ENCODE measurements at places on chromosomes 11 and 22.

DNA sequence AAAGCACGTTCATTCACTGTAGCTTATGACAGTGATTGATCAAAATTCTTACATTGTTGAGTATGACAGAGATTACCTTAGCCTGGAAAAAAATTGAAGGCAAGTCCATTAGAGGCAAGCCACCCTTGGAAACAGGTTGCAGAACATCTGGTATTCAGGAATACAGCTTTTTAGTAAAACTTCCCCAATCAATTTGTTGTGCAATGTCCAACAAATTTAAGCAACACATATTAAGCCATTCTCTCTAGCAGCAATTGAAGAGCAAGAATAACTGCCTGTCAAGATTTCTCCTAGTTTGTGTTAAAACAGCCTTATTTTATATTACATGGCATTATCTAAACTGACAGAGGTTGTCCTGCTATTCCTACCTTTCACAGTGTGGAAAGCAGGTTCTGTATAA lies 37.0 kb downstream of the BCL2L13 start:
- DNase-seq: no peak

DNA sequence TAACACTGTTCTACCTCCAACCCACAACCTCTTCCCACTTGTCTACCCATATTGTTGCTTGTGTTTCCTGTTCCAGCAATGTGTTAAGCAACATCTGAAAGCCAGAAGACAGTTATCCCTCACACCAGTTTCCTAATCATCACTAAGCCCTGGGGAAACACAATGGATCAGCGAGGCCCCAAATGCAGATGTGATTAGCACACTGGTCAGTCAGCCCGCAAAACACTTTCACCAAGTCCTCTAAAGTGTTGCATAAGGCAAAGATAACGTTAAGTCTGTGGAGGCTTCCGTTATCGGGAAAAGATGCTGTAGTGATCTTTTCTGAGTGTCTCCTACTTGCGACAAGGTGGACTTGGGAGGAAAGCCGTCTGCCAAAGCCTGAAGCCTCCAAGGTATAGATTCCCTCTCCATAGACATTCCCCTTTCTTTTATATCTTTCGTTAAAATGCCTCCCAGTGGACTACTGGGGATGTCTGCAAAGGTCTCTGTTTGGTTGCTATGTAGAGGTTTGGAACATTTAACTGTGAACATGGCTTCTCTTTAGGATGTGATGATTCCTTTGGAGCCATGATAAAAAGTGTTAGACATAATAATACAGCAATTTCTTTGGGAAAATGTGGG lies at the start of gene MS4A3:
MS4A3 (plus strand) TSS at position 317 of the 621 bp plus-strand sequence. CDS start 4,496 bp downstream, outside the sequence.
- DNase-seq: no peak

GRCh38 chr11:81792416-81792815 lies 941.2 kb downstream of the FAM181B start:
- DNase-seq: no peak

DNA sequence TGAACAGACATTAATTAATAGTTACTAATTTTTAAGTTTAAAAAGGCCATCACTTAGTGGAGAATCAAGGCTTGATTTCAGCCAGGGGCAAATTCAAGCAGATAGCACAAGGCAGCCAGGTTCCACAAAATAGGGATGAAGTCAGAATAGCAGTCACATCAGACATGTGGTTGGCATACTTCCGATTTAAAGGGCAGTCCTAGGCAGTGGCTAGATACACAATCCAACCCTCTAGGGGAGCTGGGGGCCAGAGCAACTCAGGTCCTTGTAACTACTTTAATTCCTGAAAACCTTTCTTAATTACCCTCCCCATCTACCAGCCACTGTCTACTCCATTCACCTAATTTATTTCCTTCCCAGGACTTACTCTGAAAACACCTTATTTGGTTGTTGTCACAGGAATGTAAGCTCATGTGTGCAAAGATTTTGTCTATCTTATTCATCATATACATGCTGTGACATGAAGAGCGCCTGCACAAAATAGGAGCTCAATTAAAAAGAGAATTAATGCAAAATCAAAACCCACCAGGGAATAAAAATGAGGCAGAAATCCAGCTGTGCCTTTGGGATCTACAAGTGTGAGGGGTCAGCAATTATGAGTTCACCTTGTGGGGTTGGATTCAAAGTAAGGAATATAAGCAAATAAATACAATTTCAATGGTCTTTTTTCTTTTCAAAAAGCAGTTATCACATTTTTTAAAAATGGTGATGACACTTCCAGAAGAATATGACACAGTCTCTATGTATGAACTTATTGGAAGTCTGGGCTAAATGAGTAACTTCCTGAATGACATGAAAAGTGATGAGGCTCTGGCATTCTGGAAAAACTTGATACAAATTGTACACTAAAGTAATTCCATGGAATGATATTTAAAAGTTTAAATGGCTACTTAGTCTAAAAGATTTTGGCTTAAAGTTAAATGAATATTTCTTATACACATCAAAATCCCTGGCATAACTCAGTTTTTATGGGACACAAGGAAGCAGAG lies 53.8 kb downstream of the COPB1 start:
- DNase-seq: no peak

- DNase-seq: no peak
These were observed 9.6 kb downstream of the CYB561A3 start for GRCh38 chr11:61352038-61352437.

GRCh38 chr11:118202599-118203422 lies 22.0 kb downstream of the JAML start:
- DNase-seq: no peak

GRCh38 chr11:64181506-64182411 lies 4.2 kb upstream of the STIP1 start:
- DNase-seq: peak; percentile 98

- no peak for DNase-seq
These were observed 10.8 kb downstream of the SRRD start for GRCh38 chr22:26494506-26494905.

- no peak for DNase-seq
These were observed 116.0 kb upstream of the TIMP3 start for GRCh38 chr22:32685512-32685911.

DNA sequence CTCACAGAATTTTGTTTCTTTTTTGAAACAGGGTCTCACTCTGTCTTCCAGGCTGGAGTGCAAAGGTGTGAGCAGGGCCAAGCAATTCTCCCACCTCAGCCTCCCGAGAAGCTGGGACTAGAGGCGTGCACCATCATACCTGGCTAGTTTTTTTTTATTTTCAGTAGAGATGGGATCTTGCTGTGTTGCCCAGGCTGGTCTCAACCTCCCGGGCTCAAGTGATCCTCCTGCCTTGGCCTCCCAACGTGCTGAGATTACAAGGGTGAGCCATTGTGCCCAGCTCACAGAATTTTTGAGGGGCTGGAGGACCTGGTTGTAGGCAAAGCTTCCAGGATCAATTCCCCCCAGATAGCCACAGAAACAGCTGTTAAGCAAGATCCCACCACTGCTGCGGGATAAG lies 47.1 kb upstream of the RBFOX2 start:
- no peak for DNase-seq

DNA sequence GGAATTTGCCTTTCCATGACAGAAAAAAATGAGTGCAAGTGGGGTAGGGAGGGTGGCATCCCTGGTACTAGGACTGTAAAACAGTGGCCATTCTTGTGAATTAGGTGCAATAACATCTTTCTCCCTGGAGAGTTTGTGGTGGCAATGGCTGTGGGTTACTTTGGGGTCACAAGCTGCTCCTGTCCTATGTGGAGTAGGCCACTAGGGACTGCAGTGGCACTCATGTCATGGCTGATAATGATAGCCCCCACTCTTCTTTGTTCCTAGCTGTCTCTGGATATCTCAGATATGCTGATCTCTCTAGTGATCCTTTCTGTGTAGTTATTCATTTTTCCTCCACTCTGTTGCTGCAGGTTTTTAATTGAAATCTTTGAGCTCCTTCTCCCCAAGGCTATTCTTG lies 270.5 kb upstream of the CHORDC1 start:
- DNase-seq: no peak

- DNase-seq: no peak
These were observed 15.8 kb downstream of the UPB1 start for GRCh38 chr22:24510637-24511625.

- DNase-seq: no peak
These were observed 94.6 kb downstream of the C11orf58 start for GRCh38 chr11:16833026-16833425.

DNA sequence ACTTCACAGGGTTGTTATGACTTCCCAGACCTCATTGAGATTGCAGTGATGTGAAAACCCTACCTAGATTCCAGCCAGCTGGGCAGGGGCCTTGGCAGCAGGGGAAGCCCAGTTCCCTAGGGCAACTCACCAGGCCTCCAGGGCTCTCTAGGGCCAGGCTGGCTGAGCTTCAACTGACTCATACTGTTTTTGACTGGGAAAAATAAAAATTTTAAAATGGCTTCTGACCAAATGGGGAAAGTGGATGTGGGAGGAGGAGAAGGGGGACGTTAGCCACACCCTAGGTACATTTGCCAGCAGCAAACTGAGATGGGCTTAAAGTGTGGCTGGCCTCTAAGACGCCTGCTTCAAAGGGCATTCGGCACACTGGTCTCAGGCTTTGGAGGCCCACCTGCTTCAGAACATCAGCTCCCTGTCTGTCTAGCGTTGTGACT lies 39.0 kb downstream of the BMAL1 start:
- no peak for DNase-seq

DNA sequence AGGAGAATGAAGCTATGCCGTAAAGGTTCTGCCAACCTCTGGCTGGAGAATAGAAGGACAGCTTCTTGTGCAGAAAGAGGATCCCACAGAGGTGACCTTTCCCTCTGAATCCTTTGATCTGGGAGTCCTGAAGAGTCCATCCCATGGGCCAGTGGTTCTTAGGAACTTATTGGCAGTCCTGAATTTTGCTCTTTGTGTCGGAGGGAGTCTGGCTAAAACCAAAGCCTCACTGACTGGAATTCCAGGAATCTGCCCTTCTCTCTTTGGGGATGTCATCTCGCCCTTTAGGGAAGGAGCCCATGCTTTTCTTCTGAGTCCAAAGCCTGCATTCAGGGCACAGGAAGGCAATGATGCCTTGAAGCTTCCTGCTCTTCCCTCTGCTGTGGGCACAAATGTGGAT lies 45.5 kb downstream of the PKNOX2 start:
- DNase-seq: peak; percentile 13

DNA sequence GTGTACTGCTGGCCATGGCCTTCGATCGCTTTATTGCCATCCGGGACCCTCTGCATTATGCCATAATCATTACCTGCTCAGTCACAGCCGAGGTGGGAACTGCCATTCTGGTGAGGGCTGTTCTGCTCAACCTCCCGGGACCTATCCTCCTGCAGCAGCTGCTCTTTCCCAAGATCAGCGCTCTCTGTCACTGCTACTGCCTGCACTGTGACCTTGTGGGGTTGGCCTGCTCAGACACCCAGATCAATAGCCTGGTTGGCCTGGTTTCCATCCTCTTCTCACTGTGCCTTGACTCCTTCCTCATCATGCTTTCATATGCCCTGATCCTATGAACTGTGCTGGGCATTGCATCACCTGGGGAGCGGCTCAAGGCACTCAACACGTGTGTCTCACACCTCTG lies 24.9 kb upstream of the TRIM21 start:
- no peak for DNase-seq

DNA sequence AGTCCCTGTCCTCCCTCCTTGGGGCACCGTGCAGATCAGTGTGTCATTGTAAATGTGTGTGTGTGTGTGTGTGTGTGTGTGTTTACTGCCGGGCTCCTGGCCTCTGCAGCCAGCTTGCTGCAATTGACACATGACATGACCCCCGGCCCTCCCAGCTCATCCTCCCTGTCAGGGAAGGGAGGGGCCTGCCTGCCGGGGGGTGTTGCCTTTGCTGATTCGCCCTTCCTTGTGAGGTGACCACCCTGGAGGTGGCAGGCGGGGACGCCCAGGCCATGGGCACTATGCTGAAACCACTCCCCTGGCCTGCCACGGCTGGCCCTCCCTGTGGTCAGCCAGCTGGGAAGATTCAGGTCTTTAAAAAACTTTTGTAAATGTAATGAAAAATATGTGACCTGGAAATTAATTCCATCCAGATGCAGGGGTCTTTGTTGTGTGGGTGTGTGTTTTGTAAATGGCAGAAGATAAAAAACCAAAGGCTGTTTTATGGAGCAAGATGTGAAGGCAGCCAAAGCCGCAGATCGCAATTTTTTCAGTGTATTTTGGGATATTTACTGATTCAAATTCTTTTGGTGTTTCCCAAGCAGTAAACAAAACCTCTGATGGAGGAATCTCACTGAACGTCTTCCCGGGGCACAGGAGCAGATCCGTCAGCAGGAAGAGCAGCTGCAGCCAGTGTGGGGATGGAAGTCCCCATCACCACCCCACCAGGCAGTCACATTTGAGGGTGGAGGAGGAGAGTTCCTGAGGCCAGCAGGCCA lies 23.2 kb downstream of the SHISAL1 start:
- no peak for DNase-seq

- no peak for DNase-seq
These were observed 62.9 kb upstream of the BID start for GRCh38 chr22:17836992-17837742.

DNA sequence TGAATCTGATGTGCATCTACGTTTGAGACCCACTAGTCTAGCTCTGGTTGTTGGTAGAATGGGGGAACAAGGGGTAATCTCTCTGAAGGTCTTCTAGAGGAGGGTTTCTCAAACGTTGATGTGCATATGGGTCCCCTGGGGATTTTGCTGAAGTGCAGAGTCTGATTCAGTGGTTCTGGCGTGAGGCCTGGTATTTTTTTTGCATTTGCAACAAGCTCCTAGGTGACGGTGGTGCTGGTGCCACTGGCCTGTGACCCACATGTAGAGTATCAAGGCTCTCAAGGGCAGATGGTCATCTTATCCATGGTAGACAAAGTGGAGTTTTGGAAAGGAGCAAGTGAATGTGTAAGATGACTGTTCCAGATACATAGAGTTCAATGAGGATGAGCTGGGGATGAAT lies 97.1 kb downstream of the CEP164 start:
- peak; percentile 33 for DNase-seq

GRCh38 chr11:75159151-75159953 lies 8.4 kb downstream of the SLCO2B1 start:
- DNase-seq: no peak

GRCh38 chr11:3861683-3862082 lies 6.2 kb downstream of the STIM1 start:
- DNase-seq: no peak

- no peak for DNase-seq
These were observed 1.6 kb downstream of the IFITM10 start for GRCh38 chr11:1748636-1749394.

- DNase-seq: no peak
These were observed 16.3 kb upstream of the C11orf87 start for GRCh38 chr11:109405671-109406070.

DNA sequence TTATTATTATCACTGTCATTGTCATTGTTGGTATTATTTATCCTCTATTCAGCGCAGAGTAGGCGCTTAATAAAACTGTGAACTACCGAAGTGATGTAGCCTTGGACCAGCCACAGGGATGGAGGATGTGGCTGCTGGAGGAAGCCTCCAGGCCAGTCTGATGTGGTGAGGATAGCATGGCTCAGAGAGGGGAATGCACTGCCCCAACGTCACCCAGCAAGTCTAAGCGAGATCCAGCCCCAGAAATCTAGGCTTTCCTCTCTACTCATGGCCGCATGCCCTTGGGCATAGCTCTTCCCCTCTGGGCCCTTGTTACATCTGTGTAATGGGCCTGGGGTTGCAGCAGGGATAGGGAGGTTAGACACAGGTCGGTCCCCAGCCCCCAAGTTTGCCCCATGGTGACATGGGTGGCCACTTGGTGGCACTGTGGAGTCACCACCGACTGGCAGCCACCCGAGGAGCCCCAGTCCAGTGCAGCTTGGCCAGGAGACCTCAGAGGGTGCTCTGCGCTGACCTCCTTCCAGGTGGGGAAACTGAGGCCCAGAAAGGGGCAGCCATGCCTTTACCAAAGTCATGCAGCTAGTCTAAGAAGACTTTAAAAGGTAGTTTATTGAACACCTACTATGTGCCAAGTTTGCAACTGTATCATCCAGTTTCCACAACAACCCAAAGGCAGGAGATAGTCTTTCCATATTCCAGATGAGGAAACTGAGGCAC lies 395.7 kb downstream of the MN1 start:
- DNase-seq: no peak

All from sigmoid colon (tissue), 7 donors.